Aorta (tissue), 5 donors: ENCODE measurements at places on chromosomes 7 and 10.
A peak's percentile ranks its signal among the peaks of the same experiment; 100 is the strongest.

DNA sequence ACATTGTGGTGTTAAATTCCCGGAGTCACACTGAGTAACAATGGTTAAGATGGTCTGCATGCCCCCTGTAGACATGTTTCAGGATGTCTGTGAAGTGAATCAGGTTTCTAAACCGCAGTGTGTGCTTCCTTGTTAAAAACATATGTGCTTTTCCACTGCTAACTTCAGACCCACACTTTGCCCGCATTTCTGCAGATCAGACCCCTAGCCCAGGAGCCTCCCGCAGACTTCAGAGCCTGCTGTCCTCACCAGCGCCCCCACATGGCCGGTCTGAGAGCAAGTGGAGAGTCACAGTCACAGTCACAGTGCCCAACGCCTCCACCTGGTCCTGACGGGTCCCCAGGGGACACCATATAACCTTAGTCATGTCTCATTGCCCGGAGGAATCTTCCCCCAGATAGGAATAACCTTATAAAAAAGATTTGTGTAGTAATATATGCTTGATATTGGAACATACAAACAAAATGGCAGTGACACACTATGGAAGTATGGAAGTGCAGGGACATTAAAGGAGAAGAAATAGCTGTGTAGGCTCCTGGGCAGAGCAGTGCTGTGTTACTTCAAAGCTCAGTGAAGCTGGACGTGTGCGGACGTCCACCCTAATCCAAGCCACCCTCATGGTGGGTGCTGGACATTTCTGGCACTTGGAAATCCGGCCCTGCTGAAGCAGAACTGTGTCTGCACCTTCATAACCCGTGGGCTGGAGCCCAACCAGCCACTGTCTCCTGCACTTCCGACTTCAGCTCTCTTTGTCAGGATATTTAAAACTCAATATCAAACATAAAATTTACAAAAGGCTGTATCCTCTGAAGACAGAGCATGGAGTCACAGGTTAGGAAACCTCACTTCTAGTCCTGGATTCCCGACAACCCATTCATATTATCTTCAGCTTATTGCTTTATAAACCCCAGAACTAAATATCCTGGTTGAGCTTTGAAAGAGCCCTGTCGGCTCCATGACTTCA is 29.0 kb downstream of the GSTO2 start:
- no peaks in the 10 kb centered on the region for H3K36me3 ChIP-seq
- H3K27me3 ChIP-seq: no peaks in the 10 kb centered on the region
- H3K4me3 ChIP-seq: no peak overlapping the region
- no peaks in the 10 kb centered on the region for H3K4me1 ChIP-seq

- no peak for DNase-seq
- H3K27me3 ChIP-seq: no peaks in the 10 kb centered on the region
- peaks cover 14% of the 10 kb centered on the region for H3K4me1 ChIP-seq
- no peak overlapping the region for H3K27ac ChIP-seq
- H3K36me3 ChIP-seq: peaks cover 2% of the 10 kb centered on the region
These were observed 6.2 kb downstream of the REEP3 start for GRCh38 chr10:63527401-63527800.

DNA sequence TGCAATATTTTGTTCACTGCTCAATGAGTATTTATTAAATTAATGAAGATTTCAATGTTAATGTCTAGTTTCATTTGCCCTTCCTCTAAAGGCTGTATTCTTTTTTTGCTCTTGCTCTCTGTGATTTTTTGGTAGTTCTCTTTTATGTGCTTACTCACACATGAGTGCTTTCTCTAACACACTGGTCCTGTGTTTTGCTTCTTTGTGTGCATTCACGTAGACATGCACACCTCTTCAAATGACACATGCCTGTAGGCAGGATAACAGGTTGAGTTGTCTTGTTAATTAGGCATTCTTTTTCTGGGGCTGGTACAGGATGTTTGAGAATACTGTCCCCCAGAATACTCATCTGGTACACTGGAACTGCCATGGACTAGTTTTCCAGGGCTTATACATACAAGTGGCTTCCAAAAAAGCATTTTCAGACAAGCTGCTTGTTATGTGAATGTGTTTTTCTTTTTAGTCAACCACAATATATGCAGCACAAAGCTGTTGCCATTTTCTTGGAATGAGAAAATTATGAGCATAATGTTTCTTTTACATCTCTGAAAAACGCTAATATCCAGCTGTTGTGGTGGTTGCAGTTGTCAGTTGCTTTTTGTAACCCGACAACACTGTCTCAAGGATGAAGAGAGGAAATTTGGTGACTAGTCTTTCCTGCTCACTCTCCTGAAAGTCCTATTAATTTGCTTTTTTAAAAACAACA is 416.4 kb downstream of the AUTS2 start:
- no peaks in the 10 kb centered on the region for H3K4me1 ChIP-seq
- no peaks in the 10 kb centered on the region for H3K27me3 ChIP-seq
- no peak for DNase-seq
- H3K36me3 ChIP-seq: no peaks in the 10 kb centered on the region
- no peak overlapping the region for H3K27ac ChIP-seq

- H3K27ac ChIP-seq: no peak overlapping the region
- no peak overlapping the region for H3K4me3 ChIP-seq
- DNase-seq: no peak
- no peaks in the 10 kb centered on the region for H3K4me1 ChIP-seq
- H3K27me3 ChIP-seq: no peaks in the 10 kb centered on the region
These were observed 139.9 kb upstream of the COBL start for GRCh38 chr7:51456431-51457060.

- no peaks in the 10 kb centered on the region for H3K36me3 ChIP-seq
- no peak within 1 kb of the TSS for H3K4me3 ChIP-seq
- H3K27ac ChIP-seq: no peak within 1 kb of the TSS
- DNase-seq: peak; percentile 73
These were observed at the start of gene ELFN1 for GRCh38 chr7:1669954-1670893. TSS of gene ELFN1 (plus strand) at chr7:1670277. CDS start at chr7:1744597, 74,320 bp downstream.

DNA sequence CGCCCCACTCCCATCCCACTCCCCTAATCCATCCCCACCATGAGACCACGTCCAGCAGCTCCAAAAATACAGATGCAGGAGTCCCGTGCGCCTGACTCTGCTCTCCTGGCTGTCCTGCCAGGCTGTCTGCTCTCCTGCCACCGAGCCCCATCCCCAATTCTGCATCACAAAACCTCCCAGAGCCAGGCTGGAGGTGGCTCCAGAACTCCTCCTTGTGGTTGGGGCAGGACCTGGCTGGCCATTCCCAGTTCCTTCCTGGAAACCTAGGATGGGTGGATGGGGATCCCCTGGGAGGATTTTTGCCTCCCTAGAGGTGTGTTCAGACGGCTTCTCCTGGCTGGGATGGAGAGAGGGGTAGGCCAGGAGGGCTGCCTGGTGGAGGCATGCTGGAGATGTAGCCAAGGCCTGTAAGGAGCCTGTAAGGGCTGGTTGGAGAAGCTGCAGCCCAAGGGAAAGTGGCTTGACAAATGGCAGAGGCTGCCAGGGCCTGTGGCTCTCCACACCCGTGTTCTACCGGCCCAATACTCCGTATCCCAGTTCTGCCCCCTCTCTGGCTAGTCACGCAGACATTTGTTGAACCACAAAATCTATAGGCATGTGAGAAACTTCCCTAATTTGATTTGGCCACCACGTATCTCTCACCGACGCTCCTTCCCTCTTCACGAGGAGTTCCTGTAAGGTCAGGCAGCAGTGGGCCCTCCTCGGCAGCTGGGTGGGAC is 99.3 kb downstream of the ARHGAP22 start:
- no peaks in the 10 kb centered on the region for H3K36me3 ChIP-seq
- H3K4me1 ChIP-seq: no peaks in the 10 kb centered on the region
- DNase-seq: no peak
- H3K4me3 ChIP-seq: no peak overlapping the region

DNA sequence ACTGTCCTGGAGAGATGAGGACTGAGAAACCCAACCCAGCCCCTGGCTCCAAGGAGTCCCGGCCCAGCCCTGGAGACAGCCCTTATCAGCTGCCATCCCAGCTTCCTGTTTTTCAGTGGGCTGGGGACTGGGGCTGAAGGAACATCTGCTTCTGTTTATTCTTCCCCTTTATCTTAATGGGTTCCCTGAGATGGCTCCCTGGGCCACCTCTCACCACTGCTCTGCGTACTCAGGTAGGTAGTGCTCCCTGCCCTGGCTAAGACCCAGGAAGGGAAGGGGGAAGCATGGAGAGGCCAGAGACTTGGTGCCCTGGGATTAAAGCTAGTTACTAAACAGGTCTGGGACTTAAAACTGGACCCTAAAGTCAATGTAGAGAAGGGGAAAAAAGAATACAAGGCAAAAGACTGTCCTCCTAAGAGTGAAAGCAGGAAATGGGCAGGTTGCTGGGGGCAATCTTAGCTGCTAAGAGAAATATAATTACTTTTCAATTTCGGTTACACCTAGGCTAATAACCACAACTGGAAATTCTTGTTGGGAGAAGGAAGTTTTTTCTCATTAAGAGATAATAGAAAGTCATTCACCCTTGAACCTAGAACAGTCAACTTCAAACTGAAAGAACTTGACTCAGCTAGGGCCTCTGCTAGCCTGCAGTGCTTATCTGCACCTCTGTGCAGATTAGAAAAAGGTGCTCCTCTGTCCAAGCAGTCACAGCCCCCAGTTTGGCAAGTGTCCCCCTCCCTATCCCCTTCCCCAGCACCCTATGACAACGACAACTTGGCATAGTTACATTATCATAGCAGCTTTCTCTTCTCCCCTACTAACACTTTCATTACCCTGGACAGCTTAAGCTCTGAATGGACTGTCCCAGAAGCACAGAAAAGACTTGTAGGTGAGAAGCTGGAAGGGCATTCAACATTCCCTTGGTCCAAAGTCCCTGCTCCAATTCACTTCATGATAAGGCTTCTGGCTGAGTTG is 65.6 kb upstream of the KDM7A start:
- no peak overlapping the region for H3K4me3 ChIP-seq
- DNase-seq: peak; percentile 56
- no peaks in the 10 kb centered on the region for H3K36me3 ChIP-seq
- H3K27ac ChIP-seq: no peak overlapping the region
- no peaks in the 10 kb centered on the region for H3K27me3 ChIP-seq
- no peaks in the 10 kb centered on the region for H3K4me1 ChIP-seq

DNA sequence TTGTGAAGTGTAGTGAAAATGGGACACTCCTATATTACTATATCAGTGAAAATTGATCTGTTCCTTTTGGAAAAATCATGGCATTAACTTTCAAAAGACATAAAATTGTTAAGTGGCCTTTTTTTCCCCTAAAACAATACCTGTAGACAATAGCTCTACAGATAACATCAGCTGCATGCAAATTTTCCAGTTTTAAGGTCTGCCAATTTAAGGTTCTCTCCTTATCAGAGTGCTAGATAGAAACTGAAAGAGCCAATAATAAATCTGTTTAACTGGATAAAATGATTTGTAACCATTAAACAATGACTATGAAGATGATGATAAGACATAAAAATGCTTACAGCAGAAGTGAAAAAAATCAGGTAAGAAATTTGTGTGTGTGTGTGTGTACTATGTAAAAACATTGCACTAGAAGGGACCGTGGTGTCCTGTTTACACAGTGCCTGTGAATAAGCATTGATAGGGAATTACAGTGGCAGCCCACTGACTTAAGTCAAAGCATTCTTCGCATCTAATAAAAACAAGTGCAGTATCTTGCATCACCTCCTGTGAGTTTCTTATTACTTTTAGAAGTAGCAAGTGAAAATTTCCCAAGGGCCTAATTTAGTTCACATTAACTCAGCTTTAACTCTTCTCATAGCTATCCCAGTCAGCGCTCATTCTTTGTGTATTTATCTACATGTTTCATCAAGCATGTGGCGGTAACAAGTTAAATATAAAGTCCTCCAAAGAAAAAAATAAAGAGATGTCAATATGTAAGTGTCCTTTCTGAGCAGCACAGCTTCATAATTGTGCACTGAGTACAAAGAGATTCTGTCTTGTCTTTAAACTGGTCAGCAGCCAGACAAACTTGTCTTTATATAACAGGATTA is 261.9 kb downstream of the ARL4A start:
- no peaks in the 10 kb centered on the region for H3K36me3 ChIP-seq
- H3K27ac ChIP-seq: no peak overlapping the region
- no peaks in the 10 kb centered on the region for H3K4me1 ChIP-seq
- H3K27me3 ChIP-seq: no peaks in the 10 kb centered on the region

GRCh38 chr10:97766996-97767924 is 4.5 kb downstream of the SFRP5 start:
- no peaks in the 10 kb centered on the region for H3K4me1 ChIP-seq
- no peak overlapping the region for H3K4me3 ChIP-seq
- no peak for DNase-seq
- H3K36me3 ChIP-seq: no peaks in the 10 kb centered on the region

DNA sequence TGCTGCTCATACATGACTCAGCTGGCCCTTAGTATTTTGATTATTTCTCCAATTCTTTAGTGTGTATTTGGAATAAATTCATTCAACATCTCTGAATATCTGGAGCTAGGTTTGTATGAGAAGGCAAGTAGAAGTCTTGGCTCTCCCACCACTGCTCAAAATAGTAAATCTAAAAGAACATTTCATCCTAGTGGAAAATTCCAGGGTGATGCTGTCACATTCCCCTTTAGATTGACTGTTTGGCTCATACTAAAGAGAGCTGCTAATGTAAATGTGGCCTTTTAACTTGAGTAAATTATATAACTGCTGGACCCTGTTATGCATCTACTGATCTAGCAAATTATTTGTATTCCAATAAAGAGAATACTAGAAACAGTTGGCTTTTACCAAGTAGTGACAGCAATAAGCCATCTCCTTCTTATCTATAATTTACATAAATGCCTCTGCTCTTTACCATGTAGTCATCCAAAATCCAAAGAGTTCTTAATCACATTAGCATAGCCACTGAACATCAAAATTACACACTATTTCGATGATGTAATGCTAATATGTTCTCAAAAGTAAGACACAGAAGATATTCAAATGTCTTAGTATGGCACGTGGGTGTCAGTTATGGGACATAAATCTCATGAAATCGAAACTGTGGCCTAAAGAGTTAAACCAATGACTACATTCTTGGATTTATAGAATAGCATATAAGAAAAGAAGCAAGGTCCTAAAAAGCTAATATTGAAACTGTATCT is 86.9 kb upstream of the KCND2 start:
- no peak overlapping the region for H3K4me3 ChIP-seq
- no peaks in the 10 kb centered on the region for H3K27me3 ChIP-seq
- no peaks in the 10 kb centered on the region for H3K36me3 ChIP-seq
- DNase-seq: no peak
- peaks cover 8% of the 10 kb centered on the region for H3K4me1 ChIP-seq

DNA sequence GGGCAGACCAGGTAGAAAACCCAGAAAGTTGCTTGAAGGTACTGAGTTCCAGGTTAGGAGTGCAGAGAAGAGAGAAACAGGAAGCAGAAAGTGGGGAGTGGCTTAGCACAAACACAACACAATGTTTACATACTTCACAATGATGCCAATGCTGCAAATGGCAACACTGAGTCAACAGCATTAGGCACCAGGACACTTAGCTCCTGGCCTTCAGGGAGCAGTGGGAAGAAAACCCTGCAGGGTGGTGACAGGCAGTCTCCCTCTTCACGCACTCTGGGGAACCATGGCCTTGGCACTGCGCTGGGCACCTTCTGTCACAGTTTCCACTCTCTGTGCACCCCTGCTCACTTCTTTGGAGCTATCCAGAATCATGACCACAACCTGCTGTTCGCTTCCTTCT is 7.3 kb downstream of the ICA1 start:
- no peak overlapping the region for H3K27ac ChIP-seq
- no peaks in the 10 kb centered on the region for H3K4me1 ChIP-seq
- no peak for DNase-seq
- H3K36me3 ChIP-seq: no peaks in the 10 kb centered on the region

- no peaks in the 10 kb centered on the region for H3K27me3 ChIP-seq
- no peak overlapping the region for H3K4me3 ChIP-seq
- peaks cover 19% of the 10 kb centered on the region for H3K4me1 ChIP-seq
- DNase-seq: no peak
These were observed 92.0 kb downstream of the TCF7L2 start for GRCh38 chr10:113041841-113042750.

- no peak for DNase-seq
- no peak overlapping the region for H3K4me3 ChIP-seq
- no peak overlapping the region for H3K27ac ChIP-seq
- no peaks in the 10 kb centered on the region for H3K4me1 ChIP-seq
- no peaks in the 10 kb centered on the region for H3K36me3 ChIP-seq
- no peaks in the 10 kb centered on the region for H3K27me3 ChIP-seq
These were observed 19.0 kb downstream of the MINPP1 start for GRCh38 chr10:87523731-87524130.
